ENCODE measurements at places on chromosomes 1 and 21.

DNA sequence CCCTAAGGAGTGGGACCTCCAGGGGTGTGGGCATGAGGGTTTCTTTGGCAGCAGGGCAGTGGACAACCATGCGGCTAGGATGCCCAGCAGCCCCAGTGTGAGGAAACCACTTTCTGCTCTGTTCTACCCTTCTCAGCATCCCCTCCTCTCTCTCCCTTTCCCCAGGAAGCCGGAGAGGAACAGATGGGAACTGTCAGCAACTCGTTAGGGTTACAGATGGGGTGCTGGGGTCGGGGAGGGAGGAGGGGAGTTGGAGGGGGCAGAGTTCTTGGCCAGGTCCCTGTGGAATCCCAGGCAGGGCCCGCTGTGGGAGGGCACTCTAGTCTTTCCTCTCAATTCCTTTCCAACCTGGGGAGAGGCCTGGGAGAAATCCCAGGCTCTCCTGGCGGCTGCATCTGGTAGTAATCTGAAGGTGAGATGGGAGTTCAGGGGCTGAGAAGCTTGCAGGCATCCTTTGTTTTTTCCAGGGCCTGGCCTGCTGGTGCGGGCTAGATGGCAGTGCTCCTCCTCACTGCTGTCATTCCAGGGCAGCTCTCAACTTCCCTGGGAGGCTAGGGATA is 93.9 kb upstream of the CSF3R start:
- no peak for DNase-seq

DNA sequence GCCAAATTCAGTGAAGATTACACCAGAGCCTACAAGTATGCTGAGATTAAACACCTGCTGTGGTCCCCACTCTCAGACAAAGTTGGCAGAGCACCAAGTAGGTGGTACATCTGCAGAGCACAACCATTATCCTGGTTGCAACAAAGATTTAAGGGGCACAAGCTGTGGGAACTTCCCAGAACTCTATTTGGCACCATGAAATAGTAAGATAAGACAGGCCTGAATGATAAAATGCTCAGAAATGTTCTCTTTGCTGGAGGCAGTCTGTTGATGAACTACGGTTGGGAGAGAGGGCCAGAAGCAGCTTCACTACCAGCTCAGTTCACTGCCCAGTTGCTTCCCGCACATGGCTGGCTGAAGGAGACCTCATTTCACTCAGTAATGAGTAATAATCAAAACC is 19.9 kb downstream of the RPL5 start:
- DNase-seq, result no peak

- no peak for DNase-seq
Observed at GRCh38 chr1:55718758-55719671, 503.9 kb upstream of the USP24 start.

DNA sequence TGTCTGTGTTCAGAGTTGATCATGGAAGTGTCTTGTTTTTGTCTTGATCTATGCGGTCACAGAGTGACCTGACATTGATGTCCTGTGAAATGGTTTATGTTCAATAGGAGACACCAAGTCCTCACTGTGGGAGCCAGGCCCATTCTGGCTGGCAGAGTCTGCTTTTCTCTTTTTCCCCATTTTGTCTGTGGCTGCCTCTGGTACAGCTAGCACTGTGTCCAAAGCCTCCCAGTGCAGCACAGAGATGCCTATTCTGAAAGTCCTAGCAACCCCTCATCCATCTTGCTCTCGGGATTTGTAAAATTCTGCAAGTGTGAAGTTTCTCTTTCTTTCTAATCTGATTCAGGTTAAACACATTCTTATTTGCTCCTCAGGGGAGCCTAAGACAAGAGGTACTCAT is 14.3 kb downstream of the TNN start:
- DNase-seq, result no peak

GRCh38 chr21:23718446-23719285 is 1888.6 kb downstream of the MRPL39 start:
- no peak for DNase-seq

DNA sequence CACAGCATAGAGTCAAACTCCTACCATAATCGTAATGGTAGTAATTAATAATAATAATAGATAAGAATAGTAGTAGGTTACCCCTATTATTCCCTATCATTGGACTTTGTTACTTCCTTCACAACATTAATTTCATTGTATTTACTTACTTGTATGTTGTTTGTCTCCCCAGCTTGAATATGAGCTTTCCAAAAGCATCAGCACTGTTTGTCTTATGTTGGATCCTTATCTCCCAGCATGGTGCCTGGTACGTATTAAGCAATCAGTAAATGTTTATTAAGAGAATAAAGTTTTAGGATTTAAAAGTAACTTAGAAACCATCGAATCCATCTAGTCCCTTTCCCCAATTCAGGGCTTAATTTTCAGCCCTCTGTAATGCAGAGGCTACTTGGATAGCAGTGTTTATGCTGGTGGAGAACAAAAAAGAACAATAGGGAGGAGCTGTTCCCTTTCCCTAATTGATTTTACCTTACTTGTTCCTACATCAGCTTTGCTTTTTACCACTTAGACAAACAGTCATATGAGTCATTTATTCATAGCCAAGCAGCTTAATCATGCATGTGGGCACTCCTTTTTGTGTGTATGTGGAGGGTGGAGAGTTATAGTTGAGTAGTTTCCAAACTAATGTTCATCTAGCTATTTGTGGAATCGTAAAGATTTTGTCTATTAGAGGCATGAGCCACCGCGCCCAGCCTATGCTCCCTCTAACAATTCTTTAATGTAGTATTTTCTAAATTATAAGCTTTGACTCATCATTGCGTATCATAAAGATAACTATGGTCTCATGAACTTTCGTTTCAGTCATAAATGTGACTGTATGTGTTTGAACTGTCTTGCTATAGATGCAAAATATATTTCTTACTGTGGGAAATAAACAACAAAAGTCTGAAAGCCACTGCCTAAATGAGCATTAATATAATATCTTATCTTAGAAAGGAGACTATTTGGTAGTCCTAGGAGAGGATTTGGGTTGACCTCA is 20.9 kb upstream of the DR1 start:
- peak; percentile 63 for DNase-seq

GRCh38 chr1:220391491-220391890 is 119.2 kb upstream of the RAB3GAP2 start:
- DNase-seq, result no peak

DNA sequence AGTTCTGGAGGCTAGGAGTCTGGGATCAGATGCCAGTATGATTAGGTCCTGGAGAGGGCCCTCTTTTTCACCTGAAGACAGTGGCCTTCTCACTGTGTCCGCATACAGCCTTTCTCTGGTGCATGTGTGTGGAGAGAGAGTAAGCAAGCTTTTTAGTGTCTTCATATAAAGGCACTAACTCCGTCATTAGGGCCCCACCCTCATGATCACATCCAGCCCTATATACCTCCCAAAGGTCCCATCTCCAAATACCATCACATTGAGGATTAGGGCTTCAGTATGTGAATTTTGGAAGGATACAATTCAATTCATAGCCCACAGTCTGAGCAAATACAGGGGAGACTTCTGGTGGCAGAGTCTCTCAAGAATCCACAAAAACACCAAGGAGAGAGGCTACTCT is 176.6 kb downstream of the BACH1 start:
- DNase-seq, result no peak

GRCh38 chr1:235933017-235933765 is 66.5 kb upstream of the LYST start:
- no peak for DNase-seq

DNA sequence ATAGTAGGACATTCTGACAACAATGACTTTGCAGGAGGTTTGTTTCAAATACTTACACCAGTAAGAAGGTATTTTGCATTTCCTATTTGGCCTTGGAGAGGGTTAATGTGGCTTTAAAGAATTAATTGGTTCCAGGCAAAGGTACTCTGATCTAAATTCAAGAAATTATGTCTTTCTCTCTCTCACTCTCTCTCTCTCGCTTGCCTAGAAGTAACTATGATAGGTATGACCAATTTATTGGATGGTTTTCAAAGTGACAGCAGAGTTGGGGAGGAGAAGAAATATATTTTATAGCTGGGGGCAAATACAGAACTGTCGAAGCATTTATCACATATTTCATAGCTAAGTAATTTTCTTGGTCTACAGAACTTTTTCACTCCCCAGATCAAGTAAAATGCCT is 116.0 kb downstream of the ATP6V1G3 start:
- DNase-seq, result no peak

DNA sequence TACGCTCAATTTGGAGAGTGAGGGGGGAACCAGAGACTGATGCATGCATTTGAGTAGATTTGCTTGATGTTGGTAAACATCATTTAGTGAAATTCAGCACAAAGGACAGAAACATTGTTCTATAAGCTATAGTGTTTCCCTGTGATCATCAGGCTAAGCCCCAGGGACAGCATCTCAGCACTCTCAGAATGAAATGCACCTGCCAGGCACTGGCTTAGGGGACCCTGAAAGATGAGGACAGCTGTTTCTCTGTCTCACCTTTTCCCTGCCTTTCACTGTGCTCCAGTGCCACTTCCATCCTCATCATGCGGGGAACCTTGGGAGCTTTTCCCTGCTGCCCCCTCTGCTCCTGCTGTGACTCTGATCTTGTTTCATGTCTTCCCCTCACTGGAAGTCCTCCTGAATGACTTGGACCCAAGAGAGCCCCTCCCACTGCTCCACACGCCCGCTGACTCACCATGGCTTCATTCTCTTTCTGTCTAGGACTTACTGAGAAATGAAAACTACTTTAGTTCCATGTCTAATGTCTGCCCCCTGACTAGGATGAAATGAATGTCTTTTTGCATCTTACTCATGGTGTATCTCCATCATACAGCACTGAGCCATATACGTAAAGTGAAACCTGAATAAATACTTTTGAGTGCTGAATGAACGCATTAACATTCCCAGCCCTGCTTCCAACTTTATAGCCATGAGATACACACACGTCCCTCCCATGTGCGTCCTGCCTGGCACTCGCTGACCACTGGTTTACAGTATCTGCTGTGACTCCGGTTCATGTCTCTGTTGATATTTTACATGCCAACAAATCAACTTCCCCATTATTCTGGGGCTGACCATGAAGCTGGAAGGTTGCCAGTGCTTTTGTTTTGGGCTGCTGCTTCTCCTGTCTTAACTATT is 182.0 kb downstream of the PCP4 start:
- DNase-seq, result peak; percentile 57

GRCh38 chr1:24317956-24318614 is 1.1 kb upstream of the GRHL3 start:
- DNase-seq, result no peak

GRCh38 chr1:9180111-9180819 is 51.4 kb upstream of the GPR157 start:
- peak; percentile 69 for DNase-seq

DNA sequence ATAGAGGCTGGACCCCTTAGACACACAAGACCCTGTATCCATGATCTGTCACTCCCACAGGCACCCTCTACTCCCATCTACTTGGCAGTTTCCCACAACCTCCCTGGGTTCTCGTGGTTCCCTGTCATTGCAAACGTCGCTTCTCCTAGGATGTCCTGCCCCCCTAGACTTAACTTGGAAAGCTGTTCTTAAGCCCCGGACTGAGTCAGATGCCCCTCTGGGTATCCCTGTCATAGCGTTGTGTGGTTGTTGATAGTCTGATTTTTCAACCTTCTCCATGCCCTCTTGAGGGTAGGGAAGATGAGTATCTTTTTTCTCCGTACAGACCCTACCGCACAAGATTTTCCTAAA is 11.8 kb downstream of the RCC1 start:
- DNase-seq, result no peak

- no peak for DNase-seq
Observed at GRCh38 chr21:41536076-41536826, 28.3 kb upstream of the TMPRSS2 start.
